Liver (tissue), 10 donors: ENCODE measurements at places on chromosomes 11 and 22.

DNA sequence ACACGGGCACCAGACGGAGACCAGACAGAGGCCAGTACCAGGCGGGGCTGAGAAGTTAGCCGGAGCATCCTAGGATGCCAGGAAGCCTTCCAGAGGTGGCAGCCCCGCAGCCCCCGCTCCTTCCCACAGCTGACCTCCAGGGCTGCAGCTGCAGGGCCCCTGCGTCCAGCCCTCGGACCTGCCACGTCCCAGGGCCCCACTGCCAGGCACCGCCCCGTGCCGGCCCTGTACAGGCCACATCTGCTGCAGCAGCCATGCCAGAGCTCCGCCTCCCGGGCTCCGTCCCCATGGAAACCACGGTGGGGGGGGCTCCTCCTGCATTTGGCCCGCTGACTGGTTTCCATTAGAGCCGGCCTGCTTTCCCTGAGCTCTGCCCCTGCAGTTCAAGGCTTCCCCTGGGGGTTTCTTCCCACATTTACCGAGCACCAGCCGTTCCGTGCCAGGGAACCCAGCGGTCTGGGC, 62.5 kb upstream of the PPARA start:
- peak; percentile 74 for DNase-seq

DNA sequence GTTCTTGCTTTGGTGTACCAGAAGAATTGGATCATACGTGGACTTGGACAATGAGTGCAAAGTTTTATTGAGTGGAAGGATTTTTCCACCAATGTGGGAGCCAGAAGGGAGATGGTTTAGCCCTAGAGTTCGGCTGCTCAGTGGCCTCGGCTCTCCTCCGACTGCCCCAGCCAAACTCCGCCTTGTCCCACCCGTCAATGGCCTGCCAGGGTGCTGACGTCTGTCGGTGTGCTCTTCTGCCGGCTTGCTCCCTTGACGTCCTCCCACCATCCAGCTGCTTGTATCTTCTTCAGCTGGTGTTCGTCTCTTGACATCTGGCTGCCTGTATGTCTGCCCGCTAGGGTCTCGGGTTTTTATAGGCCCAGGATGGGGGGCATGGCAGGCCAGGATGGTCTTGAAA, 154.8 kb downstream of the APOL5 start:
- no peak for DNase-seq

- peak; percentile 70 for DNase-seq
Observed at GRCh38 chr11:68840661-68841653, 759 bp downstream of the CPT1A start.

DNA sequence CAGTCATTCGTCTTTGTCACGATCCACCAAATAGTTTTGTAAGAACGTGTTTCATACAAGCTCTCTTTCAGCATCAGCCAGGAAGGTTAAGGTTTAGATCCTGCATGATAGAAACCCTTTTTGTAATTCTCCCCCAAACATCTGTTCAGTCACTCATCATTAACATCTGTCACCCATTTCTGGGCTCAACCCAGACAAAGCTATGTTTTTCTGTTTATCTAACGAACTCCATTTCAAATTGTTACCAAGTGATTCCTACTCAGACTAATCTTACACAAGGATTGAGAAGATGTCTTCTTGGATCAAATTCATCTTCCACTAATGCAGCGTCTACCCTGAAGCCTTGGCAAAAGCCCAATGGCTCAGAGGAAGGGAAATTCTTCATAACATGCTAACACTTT, 58.8 kb downstream of the FZD4 start:
- no peak for DNase-seq

- DNase-seq: no peak
Observed at GRCh38 chr11:42620796-42621195, 691.0 kb upstream of the API5 start.

DNA sequence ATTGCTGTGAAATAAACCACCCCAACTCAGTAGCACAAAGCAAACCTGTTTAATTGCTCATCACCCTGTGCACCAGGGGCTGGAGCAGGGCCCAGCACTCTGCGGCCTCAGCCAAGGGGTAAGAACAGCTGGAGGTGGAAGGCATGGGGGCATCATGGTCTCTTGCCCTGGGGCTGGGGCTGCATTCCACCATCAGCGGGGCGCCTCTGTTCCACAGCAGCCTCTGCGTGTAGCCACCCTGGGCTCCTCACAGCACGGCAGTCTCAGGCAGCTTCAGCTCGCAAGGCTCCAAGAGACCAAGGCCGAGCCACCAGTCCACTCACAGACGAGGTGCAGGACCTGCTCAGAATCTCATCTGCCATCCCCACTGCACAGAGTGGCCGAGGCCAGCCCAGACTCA, 630.7 kb downstream of the TBC1D22A start:
- DNase-seq: no peak

DNA sequence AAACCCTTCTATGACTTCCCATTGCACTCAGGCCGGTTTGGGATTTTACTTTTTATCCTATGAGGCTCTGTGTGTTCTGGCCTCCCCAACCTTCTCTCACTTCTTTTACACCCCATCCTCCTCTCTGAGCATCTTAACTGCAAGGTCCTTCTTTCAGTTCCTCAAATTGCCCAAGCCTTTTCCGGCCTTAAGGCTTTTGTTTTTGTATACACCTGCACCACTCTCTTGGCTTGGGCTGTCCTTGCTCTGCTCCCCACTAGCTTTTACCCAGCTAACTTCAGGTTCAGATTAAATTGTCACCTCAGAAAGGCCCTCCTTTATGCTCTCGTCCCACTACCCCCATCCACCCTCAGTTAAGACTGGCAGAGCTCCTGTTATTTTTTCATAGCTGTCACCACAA, 55.5 kb downstream of the FAM83F start:
- DNase-seq: no peak

DNA sequence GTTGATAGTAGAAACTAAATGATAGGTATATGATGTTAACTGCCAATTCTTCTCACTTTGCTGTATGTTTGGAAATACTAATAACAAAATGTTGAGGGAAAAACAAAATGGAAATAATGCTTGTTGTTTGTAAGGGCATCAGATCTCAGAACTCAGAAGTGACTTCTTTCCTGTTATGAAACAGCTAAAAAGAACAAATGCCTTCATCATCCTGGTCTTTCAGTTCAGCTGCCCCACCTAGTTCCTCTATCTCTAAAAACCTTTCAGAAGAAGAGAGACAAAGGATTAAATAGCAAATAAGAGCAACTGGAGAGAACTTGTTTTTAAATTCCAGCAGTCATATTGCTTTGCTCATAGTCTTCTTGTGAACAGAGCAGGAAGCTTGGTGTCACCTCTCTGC, 345.3 kb upstream of the NCAM1 start:
- DNase-seq: no peak

- no peak for DNase-seq
Observed at GRCh38 chr22:35229865-35230264, 27.4 kb upstream of the HMGXB4 start.

- no peak for DNase-seq
Observed at GRCh38 chr11:68168694-68169093, 44.4 kb downstream of the KMT5B start.

DNA sequence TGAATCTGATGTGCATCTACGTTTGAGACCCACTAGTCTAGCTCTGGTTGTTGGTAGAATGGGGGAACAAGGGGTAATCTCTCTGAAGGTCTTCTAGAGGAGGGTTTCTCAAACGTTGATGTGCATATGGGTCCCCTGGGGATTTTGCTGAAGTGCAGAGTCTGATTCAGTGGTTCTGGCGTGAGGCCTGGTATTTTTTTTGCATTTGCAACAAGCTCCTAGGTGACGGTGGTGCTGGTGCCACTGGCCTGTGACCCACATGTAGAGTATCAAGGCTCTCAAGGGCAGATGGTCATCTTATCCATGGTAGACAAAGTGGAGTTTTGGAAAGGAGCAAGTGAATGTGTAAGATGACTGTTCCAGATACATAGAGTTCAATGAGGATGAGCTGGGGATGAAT, 97.1 kb downstream of the CEP164 start:
- no peak for DNase-seq

DNA sequence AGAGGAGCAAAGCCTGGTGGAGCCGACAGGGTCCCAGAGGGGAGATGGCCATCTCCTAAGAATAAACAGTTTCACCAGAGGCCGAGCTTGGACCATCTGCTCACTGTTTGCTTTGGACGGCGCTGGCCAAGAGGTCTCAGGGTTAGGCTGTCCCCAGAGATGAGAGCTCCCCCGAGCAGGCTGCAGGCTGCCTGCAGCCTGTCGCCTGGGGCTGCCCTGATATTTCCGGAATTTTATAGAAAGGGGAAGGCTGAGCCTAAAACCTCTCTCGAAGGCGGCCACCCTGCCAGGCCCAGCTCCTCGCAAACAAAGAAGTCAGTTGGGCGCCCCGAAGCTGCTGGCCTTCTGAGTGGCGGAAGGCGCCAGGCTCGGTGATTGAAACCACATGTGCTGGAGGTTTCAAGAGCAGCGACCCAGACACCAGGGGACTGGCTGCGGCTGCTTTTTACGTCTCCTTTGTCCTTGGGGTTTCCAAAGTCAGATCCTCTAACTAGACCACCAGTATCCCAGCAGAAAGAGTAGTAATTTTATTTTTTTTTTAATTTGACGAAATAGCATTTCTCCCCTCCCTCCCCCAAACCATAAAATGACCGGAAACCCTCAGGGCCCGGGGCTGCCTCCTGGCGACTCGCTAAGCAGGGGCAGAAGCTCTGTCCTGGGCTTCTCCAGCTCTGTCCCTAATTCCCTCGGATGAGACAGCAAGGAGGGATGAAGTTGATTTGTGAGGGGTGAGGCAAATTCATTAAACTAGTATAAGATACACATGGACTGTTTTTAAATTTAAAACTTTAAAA, 57.4 kb downstream of the CLMP start:
- DNase-seq: no peak

DNA sequence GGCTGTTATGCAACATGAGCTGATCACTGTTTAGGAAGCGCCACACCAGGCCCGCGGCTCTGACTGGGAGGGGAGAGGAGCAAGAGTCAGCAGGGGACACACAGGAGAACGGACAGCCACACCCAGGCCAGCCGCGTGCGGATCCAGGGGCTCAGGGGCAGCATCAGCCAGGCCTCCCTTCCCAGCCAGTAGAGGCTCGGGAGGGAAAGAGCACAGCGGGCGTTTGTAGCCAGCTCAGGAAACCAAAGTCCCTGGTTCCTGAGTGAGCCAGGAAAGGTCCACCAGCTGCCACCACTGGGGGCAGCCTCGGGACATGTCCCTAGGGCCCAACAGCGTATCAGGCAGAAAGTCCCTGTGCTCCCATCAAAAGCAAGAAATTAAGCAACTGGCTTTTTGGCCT, 71.8 kb upstream of the PITPNB start:
- peak; percentile 49 for DNase-seq

DNA sequence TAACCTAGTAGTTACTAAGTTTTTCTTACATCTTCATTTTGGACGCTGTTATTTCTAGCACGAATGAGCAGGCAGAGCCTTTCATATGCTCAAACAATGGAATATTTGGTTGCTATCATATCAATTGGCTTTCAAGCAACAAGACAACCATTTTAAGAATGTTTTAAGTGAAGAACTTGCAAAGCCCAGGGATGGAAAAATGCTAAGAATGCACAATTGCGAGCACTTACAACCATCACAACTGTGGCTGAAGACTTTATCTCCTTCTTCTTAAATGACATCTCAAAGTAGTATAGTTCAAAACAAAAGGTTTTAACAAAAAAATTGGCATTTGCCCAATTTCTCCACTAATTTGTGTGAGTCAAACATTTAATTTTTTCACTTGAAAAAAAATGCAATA, 8.3 kb upstream of the MMP1 start:
- DNase-seq: no peak

DNA sequence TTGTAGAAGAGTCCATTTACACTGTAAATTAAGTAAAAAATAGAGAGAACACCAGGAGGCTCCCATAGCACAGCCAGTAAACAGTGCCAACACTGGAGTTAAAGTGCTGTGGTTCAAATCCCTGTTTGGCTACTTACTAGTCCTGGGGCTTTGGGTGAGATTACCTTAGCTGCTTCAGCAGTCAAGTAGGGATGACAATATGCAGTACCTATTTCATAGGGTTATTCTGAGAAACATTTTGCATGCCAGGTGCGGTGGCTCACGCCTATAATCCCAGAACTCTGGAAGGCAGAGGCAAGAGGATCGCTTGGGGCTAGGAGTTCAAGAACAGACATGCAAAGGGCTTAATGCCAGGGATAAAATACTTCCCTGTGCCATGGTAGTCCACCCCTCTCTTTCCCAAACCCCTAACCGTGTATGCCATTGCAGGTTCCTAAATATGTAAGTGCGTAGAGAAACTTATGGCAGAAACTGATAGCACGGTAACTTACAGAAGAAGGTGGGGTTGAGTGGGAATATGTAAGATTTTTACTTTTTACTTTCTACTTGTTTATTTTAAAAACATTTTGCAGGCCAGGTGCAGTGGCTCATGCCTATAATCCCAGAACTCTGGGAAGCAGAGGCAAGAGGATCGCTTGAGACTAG, 86.4 kb upstream of the PICALM start:
- DNase-seq: no peak

GRCh38 chr11:27963370-27963769, 144.6 kb downstream of the KIF18A start:
- DNase-seq: no peak

DNA sequence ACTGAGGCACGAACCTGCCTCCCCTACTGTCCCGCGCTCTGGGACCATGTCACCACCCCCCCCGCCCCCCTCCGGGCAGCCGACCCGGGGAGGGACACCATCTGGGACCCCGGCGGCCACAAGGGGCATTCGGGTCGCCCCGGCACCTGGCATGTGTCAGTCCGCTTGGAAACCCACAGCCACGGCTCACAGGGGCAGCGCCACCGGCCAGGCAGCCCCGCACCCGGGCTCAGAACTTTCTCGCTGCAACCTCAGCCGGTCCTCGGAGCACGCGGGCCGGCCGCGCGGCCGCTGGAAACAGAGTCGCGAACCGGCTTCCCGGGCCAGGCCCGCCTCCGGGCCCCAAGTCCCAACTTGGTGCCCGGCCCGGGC, 159.9 kb upstream of the GRK3 start:
- DNase-seq: no peak

DNA sequence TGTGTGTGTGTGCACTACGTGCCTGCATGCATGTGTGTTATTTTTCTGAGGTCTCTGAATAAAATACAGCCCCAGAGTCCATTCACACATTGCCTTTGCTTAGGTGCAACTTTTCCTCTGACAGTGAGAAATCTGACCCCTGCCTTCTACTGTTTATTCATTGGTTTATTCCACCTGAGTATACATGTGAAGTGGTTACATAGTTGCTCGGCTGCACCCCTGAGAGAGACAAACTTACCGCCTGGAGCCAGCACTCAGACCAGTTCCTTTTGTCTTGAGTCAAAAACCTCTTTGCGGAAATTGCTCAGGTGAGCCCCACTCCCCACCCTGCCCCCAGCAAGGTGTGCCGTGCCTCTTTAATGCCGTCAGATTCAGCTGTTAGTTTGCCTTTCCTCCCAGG, 363.6 kb downstream of the BRD1 start:
- no peak for DNase-seq

DNA sequence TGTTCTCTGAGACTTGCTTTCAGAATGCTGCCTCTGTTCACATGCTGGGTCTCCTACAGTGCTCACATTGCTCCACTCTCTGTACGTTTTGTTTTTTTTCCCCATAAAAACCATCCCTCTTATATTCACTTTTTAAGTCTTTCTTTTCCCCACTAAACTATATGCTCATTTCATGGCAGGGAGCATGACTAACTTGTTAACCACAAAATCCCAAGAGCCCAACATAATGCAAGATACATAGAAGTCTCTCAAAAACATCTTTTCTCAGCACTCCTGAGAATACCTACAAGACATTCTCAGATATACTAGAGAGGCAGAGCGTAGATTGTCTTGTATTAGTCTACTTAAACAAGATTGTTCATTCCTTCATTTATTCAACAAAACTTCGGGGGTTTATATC, 73.3 kb downstream of the FAM76B start:
- DNase-seq: no peak

GRCh38 chr22:24765166-24765565, 9.4 kb downstream of the PIWIL3 start:
- DNase-seq: no peak

GRCh38 chr11:130203766-130204702, 44.5 kb downstream of the ST14 start:
- no peak for DNase-seq
